ENCODE measurements at places on chromosomes 6 and 20. TPM values are rescaled to one million over a fixed set of nuclear protein-coding genes. Genes with fewer than 3 reads are reported as not detected.

The CLVS2 gene
- not detected for total RNA-seq

DNA sequence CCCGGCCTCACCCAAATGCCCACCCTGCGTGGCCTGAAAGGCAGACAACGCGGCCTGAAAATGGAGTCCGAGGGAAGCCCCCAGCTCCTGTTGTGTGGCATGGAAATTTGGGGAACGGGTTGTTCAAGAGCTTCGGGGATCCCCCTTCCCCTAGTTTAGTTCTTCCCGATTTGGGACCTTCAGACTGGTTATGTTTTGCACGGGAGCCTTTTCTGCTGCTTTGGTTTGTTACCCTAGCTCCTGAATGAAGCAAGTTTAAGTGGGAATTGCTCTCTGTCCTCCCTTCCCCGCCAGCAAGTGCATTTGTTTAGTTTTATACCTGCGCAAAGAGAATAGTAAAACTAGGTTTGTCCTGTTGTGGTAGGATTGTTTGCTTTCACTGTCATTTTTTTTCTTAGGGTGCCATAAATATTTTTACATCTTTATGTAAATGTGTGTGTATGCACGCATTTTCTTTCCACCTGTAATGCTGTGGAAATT lies 604 bp downstream of the SH3BGRL2 start:
- H3K4me1 ChIP-seq = peaks cover 7% of the 10 kb centered on the region
- DNase-seq = no peak
- H3K27ac ChIP-seq = no peak overlapping the region
- H3K36me3 ChIP-seq = no peaks in the 10 kb centered on the region

GRCh38 chr6:96725296-96725695 lies 112.0 kb downstream of the GPR63 start:
- no peak overlapping the region for H3K4me3 ChIP-seq
- DNase-seq = no peak

The NHLRC1 gene
- total RNA-seq = not detected

DNA sequence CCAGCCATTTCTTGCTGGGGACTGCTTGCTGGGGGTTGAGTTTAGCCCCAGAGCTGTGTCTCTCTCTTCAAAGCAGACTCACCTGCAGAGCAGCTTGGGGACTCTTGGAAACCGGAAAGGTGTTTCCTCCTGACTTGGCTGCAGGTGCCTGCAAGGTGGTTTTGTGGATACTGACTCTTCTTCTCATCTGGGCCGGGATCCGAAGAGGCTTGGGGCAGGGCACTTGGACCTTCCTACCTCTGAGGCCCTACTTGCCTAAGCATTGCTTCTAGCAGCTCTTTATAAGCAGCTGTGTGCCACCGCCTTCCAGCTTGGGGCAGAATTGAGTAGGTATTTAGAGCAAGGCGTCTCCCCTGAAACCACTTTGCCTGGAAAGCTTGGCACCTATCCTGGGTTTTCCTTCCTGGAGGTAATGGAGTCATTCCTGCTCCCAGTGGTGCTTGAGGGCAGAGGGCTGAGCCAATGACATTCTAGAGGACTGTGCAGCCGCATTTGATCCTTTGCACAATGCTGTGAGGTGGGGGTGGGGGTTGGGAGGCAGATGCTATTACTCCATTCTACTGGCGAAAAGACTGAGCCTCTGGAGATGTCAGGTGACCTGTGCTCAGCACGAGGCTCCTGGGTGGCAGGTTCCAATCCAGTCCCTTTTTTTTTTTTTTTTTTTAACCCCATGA lies 3.4 kb upstream of the CTSZ start:
- no peaks in the 10 kb centered on the region for H3K27me3 ChIP-seq
- peaks cover 36% of the 10 kb centered on the region for H3K4me1 ChIP-seq
- H3K4me3 ChIP-seq = no peak overlapping the region
- H3K27ac ChIP-seq = no peak overlapping the region
